ENCODE measurements at places on chromosomes 3 and 15.

DNA sequence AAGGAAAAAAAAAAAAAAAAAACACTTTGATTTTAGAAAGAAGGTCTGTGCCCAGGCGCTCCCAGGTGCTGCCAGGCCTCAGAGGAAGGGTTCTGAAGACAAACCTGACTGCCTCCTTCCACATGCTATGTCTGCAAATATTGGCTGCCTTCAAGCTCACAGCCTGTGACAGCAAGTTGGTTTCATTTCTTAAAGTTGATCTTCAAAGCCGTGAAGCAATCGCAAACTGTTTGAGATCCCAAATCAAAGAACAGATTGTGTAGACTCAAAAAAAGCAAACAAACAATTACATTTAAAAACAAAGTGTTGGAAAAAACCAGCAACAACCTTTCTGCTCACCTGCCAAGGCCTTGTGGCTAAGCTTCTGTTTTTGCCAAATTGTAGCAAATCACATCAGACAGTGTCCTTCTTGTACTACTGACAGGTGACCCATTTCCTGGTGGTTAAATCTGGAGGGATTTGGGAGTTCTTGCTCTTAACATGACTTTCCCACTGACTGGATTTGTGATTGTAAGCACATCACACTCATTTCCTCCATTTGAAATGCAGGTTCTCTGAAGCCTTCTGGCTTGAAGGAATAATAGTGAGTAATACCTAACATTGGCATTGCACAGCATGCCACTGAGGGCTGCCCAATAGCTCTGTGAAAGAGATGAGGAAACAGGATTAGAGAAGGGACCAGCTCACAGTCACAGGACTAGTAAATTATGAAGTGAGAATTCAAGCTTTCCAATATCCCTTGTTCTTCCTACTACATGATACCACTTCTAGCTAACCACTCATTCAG, 502.4 kb downstream of the LPP start:
- no peak for DNase-seq

DNA sequence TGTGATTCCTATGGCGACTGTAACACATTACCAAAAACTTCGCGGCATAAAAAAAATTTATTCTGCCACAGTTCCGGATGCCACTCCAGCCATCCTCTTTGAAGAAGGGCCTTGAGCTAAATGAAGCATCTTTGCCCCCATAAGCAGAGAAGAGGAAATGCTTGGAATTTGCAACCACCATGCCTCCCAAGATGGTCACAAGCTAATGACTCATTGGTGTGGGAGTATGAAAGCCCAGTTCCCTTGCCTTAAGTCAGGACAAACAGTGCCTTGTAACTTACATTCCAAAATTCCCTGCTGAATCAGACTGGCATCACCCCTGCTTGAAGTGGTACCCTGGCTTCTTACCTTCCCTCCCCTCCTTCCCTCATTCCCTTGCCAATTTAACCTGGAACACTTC, 1077.4 kb downstream of the EPHA3 start:
- no peak for DNase-seq

- DNase-seq = no peak
These were observed 51.9 kb downstream of the NKIRAS1 start for GRCh38 chr3:23864931-23865330.

DNA sequence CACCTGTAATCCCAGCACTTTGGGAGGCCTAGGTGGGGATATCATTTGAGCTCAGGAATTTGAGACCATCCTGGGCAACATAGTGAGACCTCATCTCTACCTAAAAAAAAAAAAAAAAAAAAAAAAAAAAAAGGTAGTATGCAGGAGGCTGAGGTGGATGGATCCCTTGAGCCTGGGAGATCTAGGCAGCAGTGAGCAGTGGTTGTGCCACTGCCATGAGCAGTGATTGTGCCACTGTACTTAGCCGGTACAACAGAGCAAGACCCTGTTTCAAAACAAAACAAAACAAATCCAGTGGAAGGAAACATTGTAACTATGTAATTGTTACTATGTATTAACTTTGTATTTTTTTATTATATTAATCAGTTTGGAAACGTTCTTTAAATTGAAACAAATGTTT, 5.9 kb downstream of the FEM1B start:
- DNase-seq = no peak

DNA sequence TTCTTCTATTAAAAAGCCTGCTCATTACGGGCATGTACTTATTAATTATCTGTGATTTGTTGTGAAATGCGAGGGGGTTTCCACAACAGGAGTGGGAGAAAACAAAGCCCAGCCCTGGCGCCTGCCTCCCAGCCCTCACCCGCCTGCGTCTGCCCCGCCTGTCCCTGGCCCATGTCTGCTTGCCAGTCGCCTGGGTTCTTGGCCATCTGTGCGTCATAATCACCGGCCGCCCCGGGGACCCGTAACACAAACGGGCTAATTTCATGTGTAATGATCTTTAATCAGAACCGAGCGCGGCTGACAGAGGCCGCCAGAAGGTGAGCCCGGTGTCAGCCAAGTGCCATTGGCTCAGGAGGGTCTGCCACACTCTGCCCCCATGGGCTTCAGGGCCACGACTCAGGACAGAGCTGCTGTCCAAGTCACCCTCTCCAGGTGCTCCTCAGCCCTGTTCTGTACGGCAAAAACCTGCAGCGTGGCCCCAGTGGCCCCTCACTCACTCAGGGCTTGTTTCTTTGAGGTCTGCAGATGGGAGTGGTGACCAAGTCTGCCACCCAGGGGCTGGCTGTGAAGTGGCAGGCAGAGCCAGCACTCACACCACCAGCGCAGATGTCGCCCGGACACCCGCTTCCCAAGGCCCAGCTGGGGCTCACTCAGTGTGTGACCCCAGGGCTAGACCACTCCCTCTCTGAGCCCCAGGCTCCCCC, 28.8 kb upstream of the TMEM115 start:
- DNase-seq = no peak

- DNase-seq = no peak
These were observed 316.7 kb downstream of the LPP start for GRCh38 chr3:188470508-188471130.

GRCh38 chr15:75232252-75232813, 25.8 kb upstream of the GOLGA6C start:
- DNase-seq = no peak

DNA sequence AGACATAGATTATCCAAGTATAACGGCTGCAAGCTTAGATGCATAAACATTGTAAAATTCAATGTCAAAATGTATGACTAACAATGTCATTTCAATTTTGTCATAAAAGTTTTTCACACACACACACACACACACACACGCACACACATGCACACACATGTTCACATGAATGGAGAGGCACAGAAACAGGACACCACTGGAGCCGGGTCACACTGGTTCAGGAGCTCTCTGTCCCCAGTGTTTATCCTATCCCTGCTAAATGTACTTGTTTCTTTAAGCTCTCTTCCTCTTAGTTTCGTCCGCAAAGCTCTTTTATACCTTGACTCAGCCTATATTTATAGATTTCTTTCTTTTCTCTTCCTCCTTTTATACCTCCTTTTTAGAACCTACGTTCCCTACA, 249.9 kb downstream of the CADPS start:
- DNase-seq = no peak

DNA sequence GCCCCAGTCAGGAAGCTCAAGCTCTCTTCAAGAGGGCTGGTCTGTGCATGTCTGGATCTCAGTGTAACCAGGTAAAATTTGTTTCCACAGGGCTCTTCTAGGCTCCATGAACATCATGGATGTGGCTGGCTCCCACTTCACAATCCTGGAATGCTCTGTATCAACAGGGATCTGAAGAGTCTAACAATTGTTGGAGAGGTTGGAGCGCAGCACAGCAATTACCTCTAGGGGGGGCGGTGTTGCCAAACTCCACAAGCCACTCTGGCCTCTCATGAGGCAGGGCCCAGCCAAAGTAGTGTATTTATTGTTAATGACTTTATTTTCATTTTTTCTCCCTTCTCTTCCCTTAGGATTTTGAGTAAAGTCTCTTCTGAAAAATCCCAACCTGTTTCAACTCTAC, 6.1 kb upstream of the EIF2B5 start:
- DNase-seq = no peak
